ENCODE measurements at places on chromosomes 2 and 18.

GRCh38 chr2:199223791-199224190 is 233.9 kb downstream of the SATB2 start:
- DNase-seq, result no peak

DNA sequence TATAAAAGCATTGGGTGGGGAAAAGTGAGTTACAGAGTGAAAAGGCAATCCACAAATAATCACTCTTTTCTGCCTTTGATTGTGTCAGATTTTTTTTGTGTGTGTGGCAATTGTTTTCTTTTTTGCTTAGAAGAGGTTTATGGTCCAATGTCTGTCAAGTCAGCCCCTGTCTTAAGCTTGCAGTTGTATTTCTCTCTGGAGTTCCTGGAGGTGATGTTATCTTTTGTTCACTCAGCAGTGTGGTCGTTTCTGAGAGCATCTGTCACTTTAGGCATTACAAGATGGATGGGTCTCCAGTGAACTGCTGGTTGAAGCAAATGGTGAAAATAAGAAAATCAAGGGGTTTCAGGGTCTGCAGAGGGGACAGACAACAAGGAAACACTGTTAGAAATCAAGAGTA is 121.3 kb downstream of the GREB1L start:
- no peak for DNase-seq

- DNase-seq, result no peak
These were observed 7.8 kb downstream of the MERTK start for GRCh38 chr2:111905990-111906735.

DNA sequence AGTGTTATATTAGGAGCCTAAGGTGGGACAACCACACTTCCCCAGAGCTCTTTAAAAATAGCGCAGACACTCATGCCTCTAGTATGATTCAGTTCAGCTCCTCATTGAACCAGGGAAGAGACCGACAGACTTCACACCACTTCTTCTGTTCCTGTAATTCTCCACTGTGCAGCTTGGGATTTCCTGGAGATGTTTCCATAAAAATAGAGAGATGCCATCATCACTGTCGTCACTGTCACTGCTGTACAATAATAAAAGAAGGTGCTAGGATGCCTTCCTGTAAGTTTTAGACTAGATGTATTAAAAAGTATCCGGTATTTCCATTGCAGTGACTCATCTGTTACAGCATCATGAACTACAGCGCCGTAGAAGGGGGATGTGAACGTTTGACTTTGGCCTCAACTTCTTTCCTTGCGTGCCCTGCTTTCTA is 110.9 kb downstream of the FAM210A start:
- no peak for DNase-seq

DNA sequence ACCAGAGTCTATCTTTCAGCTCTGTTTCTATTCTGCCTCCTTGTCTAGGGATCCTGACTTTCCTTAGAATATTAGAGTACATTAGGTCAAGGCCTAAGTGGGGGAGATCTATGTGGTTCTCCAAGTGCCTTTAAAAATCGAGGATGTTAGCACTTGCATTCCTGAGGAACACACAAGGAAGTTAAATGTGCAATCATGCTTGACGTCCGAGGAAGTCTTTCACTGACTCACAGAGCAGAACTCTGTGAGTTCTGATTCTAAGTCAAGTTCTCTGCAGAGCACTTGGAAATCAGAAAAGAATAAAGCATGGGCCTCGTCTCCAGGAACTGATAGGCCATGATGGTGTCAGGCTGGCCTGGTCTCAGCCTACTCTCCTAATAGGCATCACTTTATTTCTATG is 17.2 kb downstream of the FHOD3 start:
- no peak for DNase-seq

All from stimulated activated CD4-positive, alpha-beta T cell treated with anti-CD3 and anti-CD28 coated beads, Interleukin-1b, Interleukin-23, amount 100 ng/mL, for 1 hour (primary cell).